Anterior cingulate cortex (tissue), 58 donors: ENCODE measurements at places on chromosomes 5 and 9.

GRCh38 chr5:53923961-53924360, 363.5 kb downstream of the NDUFS4 start:
- no peak for DNase-seq

- no peak for DNase-seq
Measured at GRCh38 chr5:56757077-56757476, 58.3 kb upstream of the MAP3K1 start.

GRCh38 chr5:135604056-135604455, 25.3 kb upstream of the CXCL14 start:
- DNase-seq, result no peak

GRCh38 chr9:136529516-136530460, 16.1 kb downstream of the NOTCH1 start:
- no peak for DNase-seq

DNA sequence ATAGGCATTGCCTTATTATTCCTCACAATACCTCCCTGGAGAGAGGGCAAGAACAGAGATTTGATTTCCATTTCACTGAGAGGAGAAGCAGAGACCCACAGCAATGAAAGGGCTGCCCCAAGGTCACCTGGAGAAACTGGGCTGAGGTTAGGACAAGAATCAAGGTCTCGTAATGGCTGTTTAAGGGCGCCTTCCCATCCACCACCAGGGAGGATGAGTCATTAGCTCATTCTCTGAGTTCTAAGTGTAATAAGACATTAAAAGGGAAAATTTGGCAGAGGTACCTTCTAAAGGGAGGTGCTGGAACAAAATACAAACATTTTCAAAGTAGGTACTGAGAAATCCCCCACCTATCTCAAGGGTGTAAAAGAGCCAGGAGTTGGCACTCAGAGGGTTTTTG, 52.6 kb upstream of the TCERG1 start:
- no peak for DNase-seq

GRCh38 chr5:150618588-150619281, 21.7 kb upstream of the SYNPO start:
- no peak for DNase-seq

DNA sequence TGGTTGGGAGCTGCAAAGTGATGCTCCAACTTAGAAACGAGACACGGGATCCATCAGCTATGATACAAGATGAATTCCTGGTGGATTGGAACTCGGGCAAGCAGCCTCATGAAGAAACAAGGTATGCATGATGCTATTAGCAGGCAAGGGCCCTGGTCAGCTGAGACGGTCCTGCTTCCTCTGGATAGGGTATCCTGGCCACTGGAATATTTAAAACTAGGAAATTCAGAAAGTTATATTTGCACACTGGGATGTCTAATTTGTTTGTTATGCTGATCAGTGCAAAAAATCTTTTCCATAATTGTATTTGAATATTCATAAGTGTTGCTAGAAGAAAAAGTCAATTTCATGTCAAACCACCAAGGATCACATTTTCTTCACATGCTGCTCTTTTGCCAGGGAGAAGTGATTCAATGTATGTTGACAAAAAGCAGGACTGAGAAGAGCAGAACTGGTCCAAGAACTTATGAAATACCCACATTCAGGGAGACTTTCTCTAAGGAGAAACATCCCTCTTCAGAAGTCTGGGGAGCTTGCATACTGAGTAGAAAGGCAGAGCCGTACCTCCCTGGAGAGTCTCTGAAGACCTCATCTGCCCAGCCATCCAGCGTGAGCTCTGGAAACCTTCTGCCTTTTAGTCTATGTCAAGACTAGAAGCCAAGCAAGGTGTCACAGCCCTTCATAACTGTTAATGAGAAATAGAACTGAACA, 6.7 kb upstream of the NXNL2 start:
- no peak for DNase-seq

- DNase-seq, result no peak
Measured at GRCh38 chr5:153515301-153515700, 24.8 kb downstream of the GRIA1 start.

- no peak for DNase-seq
Measured at GRCh38 chr5:123119334-123119986, 30.4 kb downstream of the PRDM6 start.

- no peak for DNase-seq
Measured at GRCh38 chr9:38311382-38312270, 80.9 kb upstream of the ALDH1B1 start.

- DNase-seq, result no peak
Measured at GRCh38 chr9:136394312-136395019, 5.5 kb downstream of the SNAPC4 start.

- no peak for DNase-seq
Measured at GRCh38 chr5:33888587-33888986, 3.2 kb downstream of the ADAMTS12 start.

GRCh38 chr5:163867738-163868137, 362.3 kb downstream of the MAT2B start:
- no peak for DNase-seq

- DNase-seq, result no peak
Measured at GRCh38 chr5:55694152-55694830, 17.8 kb downstream of the SLC38A9 start.

- DNase-seq, result no peak
Measured at GRCh38 chr9:35426627-35427026, 63.3 kb upstream of the RUSC2 start.
